HS-27A (cell line): ENCODE measurements at places on chromosomes 13 and 19.

DNA sequence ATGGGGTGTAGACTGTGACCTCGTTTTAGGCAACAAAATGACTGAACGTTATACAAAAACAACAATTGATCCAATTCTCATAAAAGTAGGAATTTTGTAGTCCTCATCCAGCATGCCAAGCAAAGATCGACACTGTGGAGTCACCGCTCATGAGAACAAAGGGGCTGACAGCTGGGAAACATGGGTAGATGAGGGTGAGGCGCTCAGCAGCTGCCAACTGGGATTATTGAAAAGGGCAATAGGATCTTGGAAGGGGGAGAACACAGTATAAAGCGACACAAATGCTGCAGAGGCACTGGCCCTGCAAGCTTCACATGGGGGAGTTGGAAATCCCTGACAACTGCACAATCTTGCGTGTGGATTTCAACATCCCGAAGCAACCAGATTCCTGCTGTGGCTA, 5.4 kb upstream of the ZNF765 start:
- DNase-seq, result no peak

GRCh38 chr13:106548064-106548696, 12.7 kb upstream of the EFNB2 start:
- no peak for DNase-seq

- no peak for DNase-seq
Measured at GRCh38 chr19:46456930-46457329, 14.4 kb downstream of the PNMA8A start.

GRCh38 chr19:46972311-46972710, 47.3 kb upstream of the NPAS1 start:
- no peak for DNase-seq

- DNase-seq, result no peak
Measured at GRCh38 chr13:43545317-43545874, 241.4 kb downstream of the ENOX1 start.

- no peak for DNase-seq
Measured at GRCh38 chr19:676339-677105, at the start of gene FSTL3. FSTL3 (plus strand) TSS chr19:676392; CDS start chr19:676424, 32 bp downstream.

- no peak for DNase-seq
Measured at GRCh38 chr13:96792736-96793403, 201.4 kb downstream of the OXGR1 start.
